AG20443 (cell line): ENCODE measurements at places on chromosomes 12 and 14.

DNA sequence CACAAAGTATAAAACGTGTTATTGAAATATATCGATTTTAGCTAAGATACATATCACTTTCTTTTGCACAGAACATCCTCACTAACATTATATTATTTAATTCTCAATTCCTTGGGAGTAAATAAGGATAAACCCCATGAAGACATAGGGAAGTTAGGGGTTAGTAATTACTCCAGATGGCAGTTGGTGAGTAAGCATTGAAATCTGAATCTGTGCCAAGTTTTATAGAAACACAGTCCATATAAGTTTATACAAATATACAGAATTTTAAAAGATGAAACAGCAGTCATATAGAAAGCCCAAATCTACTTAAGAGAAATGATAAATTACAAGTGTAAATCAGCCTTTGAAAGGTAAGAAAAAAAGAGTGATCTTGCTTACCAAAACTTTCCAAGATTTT lies 200.4 kb upstream of the SYT10 start:
- DNase-seq = no peak

- DNase-seq = no peak
Observed at GRCh38 chr14:34723867-34724266, 9.5 kb upstream of the CFL2 start.

- DNase-seq = no peak
Observed at GRCh38 chr14:100678469-100678828, 48.2 kb upstream of the DLK1 start.

- DNase-seq = no peak
Observed at GRCh38 chr12:98469109-98469508, 46.3 kb upstream of the TMPO start.

- DNase-seq = no peak
Observed at GRCh38 chr14:88452231-88452630, 66.8 kb downstream of the SPATA7 start.

DNA sequence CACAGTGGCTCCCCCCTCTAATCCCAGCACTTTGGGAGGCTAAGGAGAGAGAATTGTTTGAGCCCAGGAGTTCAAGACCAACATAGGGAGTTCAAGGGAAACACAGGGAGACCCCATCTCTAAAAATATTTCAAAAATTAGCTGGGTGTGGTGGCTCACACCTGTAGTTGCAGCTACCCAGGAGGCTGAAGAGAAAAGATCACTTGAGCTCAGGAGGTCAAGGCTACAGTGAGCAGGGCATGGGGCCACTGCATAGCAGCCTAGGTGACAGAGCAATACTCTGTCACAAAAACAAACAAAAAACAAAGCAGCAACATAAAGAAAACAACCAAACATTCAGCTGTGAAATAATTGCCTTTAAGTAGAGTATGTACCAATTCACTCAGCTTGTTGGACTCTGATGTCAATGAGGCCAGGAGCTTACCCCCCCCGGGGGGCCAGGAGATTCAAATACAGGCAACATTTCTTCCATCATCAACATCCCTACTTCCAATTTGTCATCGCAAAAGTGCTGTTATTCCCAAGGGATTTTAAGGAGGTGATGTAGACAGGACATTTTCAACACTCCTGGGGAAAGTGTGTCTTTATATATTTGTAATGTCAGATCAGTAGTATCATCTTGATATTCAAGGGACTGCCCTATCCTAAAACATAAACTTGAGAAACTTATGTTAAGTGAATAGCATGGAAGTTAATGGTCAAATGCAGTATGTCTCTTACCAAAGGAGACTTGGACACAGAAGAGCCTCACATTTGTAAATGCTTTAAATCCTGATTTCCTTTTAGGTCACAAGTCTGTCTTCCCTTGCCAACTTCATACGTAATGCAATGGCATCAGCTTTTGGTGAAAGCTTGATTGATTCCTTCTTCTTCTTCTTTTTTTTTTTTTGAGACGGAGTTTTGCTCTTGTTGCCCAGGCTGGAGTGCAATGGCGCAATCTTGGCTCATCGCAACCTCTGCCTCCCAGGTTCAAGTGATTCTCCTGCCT lies 40.6 kb upstream of the AEBP2 start:
- peak; percentile 25 for DNase-seq

DNA sequence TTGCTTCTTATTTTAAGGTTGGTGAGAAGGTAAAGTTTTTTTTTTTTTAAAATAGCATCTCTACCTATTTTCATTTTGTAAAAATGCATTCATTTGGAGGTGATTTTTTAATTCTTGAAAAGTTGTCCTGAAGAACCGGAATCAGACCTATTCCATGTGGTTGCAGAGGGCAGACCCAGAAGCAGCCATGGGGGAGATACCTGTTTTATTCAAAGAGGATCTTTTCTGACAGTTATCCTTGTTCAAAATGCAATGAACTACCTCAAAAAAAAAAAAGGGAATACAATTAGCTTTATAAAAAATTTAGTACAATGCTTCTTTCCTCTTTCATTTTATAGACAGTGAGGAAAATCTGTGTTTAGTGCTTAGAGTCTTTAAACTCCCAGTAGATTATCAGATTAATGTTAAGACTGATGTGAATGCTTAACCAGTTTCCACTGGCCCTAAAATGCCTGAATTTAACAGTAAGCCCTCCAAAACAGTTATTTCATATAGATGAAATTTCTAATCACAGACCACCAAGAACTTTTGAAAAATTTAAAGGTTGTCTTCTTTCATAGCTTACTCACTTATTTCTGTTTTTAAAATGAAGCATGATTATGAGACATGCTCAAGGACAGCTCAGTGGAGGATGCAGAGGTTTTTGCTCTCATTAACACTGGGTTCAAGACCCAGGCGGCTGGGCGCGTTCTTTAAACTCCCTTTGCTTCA lies 8.6 kb upstream of the NEMF start:
- no peak for DNase-seq
